Right renal cortex interstitium (tissue), 3 donors: ENCODE measurements at places on chromosomes 16 and 17.

- no peak for DNase-seq
These were observed 178.3 kb downstream of the MRTFB start for GRCh38 chr16:14249291-14250032.

GRCh38 chr17:31415640-31416502, 24.4 kb downstream of the RAB11FIP4 start:
- DNase-seq, result no peak

DNA sequence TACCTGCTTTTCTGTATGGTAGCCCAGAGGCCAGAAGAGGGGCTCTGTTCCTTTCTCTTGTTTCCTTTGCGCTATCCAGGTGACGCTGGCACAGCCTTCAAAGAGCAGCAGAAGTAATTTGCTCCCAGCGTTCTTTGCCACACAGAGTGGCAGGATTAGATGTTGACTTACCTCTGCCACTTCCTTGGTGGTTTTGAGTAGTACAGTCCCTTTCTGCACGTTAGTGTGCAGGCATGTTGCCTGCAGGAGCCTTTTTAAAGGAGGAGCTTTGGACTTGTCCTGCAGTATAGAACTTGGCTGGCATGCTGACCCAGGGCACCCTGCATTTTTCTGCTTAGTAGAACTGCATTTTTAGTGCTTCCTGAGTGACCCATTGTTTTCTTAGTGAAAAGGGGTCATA, at the start of gene ABCC11:
Gene ABCC11, minus strand, starts transcription at position 229 of the 400 bp plus-strand sequence. CDS start 15,618 bp downstream, outside the sequence.
- no peak for DNase-seq

GRCh38 chr17:20200016-20200795, 191.0 kb downstream of the SPECC1 start:
- no peak for DNase-seq

DNA sequence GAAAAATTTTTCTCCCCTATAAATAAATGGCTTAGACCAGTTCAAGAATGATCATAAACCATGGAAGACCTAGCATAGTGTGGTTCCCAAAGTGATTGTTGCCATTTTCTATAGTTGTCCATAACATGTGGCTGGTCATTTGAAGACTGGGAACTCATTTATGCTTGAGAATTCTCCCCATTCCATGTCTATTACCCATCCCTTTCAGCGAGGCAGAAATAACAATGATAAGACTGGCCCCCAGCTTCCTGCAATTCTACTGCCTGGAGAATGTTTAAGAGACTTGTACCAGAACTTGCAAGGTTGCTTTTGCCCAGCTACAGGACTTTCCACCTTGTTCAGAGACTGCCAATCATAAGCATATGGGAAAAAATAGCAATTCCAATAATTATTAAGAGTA, 146.5 kb upstream of the CDH11 start:
- no peak for DNase-seq

DNA sequence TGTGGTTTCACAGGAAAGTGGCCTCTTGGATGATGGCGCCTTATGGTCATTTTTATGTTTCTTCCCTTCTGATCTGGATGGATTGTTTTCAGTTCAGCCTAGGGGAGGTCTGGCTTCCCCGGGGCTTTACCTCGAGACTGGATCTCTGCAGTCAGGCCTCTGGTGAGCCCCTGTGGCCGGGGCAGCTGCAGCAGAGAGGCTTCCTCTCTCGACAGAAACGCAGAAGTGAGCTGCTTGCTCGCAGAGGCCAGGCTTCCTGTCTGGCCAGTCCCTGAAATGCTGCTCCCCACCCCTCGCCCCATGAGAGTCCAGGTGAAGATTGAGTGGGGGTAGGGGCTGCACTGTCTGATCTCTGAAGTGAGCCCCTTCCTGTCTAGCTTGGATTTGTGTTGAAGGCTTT, 44.0 kb downstream of the PLCG2 start:
- DNase-seq, result no peak
